ENCODE measurements at places on chromosomes 1 and 21.

GRCh38 chr1:209616366-209617046 lies 33.0 kb downstream of the CAMK1G start:
- DNase-seq: no peak

DNA sequence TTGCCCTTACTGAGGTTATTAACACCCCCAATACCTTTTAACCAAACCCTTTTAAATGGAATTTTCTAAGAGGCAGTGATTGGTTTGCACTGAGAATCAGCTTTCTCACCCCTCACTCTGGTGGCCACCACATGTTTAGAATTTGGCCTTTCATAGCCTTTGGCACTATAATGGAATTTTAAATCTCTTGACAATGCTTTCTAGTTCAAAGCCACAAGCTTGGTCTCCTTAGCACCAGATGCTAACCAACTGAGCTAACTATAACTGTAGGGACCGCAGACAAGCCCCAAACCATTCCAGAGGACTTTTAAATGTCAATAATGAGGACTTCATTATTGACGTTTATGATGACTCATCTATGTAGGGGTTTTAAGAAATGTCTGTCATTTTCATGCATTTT lies 238.7 kb upstream of the SNX7 start:
- peak; percentile 61 for DNase-seq

DNA sequence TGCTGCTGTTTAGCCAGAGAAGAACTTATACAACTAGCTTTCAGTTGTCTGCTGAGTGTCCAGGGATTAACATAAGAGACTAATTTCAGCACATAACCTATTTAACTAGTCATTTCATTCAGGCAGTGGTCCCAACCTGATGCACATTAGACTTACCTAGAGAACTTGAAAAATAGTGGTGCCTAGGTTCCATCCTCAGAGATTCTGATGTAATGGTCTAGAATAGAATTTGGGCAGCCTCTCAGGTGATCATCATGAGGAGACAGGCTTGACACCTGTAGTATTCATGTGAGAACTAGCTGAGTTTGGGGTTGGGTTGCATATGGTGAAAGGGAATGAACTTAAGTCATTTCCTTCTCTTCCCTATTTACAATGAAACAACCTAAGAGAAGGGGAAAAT lies 24.8 kb downstream of the CNST start:
- DNase-seq: no peak

- no peak for DNase-seq
These were observed 504.0 kb upstream of the OLFM3 start for GRCh38 chr1:102500758-102501157.

- DNase-seq: no peak
These were observed 255.2 kb downstream of the COL11A1 start for GRCh38 chr1:102853136-102853535.

GRCh38 chr1:89608319-89608983 lies 24.5 kb upstream of the LRRC8C start:
- no peak for DNase-seq

DNA sequence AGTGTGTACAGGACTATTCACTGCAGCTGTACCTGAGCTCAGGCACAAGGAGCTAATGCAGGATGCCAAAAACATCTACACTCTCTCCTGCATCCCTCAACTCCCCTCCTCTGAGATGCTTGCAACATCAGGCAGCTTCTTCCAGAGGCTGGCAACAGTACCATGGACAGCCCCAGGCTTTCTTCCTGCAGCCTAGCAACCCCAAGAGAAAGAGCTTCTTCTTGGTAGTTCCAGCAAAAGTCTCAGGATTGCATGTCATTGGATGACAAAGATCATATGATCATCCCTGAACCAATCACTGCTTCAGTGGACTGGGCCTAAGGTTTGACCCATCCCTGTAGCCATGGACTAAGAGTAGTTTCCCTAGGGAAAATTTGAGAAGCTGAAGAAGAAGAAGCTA lies 46.7 kb downstream of the CAMK2N1 start:
- DNase-seq: no peak

GRCh38 chr1:182674346-182675246 lies 9.8 kb downstream of the RGS8 start:
- DNase-seq: no peak

DNA sequence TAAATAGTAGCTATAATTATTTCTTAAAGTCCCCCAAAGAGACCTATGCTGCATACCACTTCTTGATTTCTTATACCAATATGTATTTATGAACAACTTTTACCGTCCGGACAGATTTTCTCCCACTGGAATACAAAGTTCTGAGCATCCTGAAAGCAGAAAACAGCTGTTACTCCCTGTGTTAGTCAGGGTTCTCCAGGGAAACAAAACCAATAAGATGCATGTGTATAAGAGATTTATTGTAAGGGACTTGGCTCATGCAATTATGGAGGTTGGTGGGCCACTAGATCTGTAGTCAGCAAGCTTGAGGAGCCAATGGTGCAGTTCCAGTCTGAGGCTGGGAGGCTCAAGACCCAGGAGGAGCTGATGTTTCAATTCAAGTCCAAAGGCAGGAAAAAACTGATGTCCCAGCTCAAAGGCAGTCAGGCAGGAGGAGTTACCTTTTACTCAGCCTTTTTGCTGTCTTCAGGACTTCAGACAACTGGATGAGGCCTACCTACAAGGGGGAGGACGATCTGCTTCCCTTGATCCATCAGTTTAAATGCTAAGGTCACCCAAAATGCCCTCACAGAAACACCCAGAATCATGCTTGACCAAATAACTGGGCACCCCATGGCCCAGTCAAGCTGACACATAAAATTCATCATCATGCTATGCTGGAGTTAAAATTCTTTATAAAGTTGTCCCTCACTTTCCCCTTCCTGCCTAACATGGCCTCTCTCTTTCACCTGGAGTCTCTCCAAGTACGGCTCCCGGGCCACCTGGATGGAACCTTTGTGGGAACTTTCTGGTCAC lies 24.3 kb upstream of the ATF3 start:
- DNase-seq: no peak

DNA sequence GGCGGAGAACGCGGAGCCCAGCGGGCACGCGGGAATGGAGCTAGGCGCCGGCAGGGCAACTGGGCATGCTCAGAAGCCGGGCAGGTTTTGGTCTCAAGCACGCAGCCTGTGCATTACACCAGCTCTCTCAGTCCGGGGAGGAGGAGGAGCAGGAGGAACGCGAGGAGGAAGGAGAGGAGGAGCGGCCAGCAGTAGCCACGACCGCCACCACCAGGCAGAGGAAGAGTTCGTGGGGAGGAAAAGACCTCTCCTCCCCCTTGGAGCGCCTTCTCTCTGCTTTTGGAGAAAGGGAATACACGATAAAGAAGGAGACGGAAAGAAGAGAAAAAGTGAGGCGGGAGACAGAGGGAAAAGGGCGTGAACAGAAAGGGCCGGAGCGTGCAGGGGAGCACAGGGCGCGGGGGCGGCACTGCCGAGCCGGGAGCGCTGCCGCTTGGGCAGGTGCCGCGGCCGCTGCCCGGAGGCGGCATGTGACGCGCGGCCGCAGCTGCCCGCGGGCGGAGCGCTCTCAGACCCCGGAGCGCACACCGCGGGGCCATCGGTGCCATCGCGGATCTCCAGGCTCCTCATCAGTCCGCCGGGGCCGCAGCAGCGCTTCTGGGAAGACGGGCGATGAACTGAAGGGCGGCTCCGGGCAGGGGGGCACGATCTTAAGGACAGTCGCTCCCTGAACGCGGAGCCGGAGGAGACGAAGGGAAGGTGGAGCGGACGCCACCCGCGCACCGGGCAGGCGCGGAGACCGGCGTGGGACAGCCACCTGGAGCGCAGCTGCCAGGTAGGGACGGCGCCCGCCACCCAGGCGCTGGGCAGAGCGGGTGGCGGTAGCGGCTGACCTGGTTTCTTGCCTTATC lies at the start of gene CHRM3:
Gene CHRM3, plus strand, starts transcription at position 116 of the 851 bp plus-strand sequence. CDS start 520,884 bp downstream, outside the sequence.
- peak; percentile 84 for DNase-seq

Data from DMS53 (cell line).